ENCODE measurements at places on chromosomes 12 and 14.
A peak's percentile ranks its signal among the peaks of the same experiment; 100 is the strongest.

- no peak for DNase-seq
These were observed 147.4 kb upstream of the FOXN3 start for GRCh38 chr14:89564286-89564957.

DNA sequence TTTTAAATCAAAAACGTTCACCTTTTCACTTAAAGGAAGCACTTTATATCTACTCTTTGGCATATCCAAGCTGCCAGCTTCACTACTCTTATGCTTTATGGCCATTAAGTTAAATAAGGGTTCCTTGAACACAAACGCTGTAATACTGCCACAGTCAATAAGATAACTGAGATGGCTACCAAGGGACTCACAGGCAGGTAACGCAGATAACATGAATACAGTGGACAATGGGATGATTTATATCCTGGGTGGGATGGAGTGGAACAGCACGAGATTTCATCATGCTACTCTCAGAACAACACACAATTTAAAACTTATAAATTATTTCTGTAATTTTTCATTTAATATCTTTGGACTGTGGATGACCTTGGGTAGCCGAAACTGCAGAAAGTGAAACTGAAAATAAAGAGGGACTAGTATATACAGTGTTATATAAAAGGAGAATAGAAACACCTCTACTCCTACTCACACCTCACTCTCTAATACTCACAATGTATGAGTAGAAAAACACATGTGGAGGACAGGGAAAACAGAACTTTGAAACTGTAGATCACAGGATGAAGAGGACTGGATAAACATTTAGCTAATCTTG is 367.3 kb downstream of the C12orf50 start:
- DNase-seq, result no peak

GRCh38 chr12:4392223-4392742 is 12.8 kb upstream of the FGF23 start:
- peak; percentile 82 for DNase-seq

DNA sequence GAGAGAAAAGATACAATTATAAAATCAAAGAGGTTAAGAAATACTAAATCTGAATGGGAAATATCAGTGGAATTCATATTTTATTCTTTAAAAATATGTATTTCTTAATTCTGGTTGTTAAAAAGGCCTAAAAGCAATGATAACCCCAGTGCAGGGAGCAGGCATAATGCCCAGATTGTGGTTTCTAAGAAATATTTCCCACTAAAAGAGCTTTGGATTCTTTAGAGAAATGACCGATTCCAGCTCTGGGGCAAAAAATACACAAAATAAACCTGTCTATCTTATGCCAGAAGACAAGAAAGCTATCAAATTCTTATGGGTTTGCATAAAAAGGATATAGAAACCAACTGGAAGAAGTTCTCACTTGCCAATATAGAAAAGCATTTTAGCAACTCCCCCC is 71.6 kb downstream of the PDE6H start:
- DNase-seq, result no peak

DNA sequence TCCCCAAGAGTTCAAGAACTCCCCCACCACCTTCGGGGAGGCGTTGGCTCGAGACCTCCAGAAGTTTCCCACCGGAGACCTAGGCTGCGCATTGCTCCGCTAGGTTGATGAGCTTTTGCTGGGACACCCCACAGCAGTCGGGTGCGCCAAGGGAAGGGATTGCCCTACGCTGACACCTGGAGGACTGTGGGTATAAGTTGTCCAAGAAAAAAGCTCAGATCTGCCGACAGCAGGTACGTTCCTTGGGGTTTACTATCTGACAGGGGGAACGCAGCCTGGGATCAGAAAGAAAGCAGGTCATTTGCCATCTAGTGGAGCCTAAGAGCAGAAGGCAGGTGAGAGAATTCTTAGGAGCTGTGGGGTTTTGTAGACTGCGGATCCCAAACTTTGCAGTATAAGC is 98.8 kb downstream of the FRMD6 start:
- DNase-seq, result no peak

DNA sequence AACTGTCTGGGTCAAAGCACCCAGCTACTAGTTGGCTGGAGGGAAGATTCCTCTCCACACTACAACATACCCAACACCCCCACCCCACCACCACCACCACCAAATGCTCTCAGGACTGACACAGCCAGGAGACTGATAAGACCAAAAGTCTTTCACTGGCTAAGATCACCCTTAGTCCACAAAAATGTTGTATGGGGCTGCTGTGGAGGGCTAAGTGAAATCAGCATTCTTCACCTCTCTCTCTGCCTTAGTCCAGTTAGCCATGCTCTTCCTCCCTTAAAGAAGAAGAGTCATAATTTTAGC is 106.2 kb downstream of the NUAK1 start:
- DNase-seq, result no peak

- DNase-seq, result no peak
These were observed 25.3 kb downstream of the NUAK1 start for GRCh38 chr12:106113446-106113823.

DNA sequence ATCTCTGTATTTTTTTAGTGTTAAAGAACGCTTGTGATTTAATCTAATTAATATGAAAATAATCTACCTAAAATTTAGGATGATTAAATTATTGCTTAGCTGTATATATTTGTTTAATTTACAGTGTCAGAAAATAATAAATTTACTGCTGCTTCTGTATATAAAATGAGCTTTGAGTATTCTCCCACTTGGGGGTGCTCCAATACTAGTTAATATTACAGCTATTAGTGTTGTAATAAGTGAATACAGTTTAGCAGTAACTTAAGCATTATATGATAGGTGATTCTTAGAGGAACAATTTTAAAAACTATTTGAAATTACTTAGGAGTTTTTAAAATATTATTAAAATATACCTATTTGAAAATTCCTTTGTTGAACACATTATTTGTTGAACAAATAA is 62.2 kb downstream of the PAPOLA start:
- DNase-seq, result no peak

DNA sequence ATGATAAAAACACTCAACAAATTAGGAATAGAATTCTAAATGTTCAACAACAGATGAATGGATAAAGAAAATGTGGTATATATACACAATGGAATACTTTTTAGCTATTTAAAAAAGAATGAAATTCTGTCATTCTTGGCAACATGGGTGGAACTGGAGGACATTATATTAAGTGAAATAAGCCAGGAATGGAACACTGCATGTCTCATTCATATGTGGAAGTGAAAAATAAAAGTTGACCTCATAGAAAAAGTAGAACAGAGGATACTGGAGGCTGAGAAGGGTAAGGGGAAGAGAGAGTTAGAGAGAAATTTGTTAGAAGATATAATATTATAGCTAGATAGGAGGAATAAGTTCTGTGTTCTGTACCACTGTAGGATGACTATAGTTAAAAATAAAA is 35.8 kb upstream of the ZFP36L1 start:
- DNase-seq, result no peak

GRCh38 chr14:34792598-34792997 is 78.2 kb upstream of the CFL2 start:
- no peak for DNase-seq

DNA sequence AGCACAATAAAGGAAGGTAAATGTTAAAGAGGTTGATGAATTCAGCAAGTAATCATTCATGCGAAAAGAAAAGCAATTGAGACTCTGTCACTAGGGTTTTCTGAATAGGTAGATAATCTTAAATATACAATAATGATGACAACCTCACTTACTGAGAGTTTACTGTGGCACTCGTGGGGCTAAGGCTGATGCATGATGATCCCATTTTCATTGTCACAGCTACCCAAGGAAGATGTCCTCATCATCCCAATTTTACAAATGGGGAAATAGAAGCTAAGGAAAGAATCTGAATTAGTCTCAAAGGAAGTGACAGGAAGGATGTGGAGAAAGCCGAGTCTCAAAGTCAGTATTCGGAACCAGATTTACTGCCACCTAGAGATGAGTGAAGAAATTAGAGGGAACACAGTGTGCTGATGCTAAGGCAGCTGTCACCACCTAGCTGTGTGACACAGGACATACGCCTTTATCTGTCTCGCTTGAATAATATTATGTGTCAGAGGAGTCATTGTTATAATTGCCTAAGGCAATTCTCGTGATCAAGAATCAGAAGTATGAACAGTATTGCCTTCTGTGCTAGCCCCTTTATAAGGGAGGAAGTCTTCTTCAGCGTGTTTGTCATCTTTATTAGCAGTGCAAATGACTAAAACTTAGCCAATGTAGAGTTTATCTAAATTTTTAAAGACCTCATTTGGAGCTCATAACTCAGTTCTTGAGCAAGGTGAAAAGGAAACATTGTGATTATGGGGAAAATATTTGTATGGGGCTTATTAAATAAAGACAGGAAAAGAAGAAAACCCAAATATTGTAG is 63.2 kb downstream of the ERGIC2 start:
- DNase-seq, result peak; percentile 91

DNA sequence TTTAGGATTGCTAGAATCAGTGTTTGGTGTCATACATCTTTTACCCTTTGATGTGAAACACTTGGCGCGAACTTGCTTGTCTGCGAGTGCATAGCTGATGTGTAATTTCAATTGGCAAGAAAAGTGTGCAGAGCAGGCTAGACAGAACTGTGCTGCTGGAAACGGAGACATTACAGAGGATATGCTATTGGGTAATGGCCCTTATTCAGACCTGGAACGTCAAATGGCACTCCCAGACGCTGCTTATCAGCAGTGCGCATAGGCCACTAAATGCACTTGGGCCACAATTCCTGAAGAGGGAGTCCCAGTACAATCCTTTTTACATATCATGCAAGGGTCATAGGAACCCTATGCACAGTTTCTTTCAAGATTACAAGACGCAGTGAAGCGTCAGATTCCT is 15.7 kb upstream of the SLC10A1 start:
- no peak for DNase-seq

DNA sequence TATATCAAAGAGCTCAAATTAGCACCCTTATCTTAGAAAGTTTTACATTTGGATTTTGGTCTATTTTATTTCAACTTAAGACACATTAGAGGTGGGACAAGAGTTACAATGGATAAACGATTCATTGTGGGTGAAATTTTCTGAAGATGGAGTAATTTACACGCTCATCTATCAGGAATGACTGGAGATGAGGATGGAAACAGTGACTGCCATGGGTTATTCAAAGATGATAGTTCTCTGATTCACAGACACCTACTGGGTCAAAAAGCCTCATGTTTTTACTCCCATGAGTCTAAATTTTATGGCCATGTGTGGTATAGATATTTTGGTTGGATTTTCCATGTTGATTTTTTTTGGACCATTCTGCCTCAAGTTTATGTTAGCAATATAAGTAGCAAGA is 22.1 kb downstream of the SAMD4A start:
- no peak for DNase-seq

GRCh38 chr14:59328454-59328853 is 136.7 kb downstream of the GPR135 start:
- no peak for DNase-seq

DNA sequence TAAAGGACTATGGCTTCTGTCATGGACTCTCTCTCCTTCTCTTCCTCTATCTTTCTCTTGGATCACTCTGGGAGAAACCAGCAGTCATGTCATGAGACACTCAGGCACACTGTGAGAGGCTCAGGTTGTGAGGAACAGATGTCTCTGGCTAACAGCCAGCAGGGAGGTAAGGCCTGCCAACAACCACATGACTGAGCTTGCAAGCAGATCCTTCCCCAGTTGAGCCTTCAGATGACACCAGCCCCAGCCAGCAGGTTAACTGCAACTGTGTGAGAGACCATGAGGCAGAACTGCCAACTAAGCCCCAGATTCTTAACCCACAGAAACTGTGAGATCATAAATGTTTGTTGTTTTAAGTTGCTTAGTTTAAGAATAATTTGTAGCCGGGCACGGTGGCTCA is 90.6 kb downstream of the VCPKMT start:
- DNase-seq, result no peak

GRCh38 chr12:66168410-66168809 is 1.4 kb downstream of the TMBIM4 start:
- no peak for DNase-seq

DNA sequence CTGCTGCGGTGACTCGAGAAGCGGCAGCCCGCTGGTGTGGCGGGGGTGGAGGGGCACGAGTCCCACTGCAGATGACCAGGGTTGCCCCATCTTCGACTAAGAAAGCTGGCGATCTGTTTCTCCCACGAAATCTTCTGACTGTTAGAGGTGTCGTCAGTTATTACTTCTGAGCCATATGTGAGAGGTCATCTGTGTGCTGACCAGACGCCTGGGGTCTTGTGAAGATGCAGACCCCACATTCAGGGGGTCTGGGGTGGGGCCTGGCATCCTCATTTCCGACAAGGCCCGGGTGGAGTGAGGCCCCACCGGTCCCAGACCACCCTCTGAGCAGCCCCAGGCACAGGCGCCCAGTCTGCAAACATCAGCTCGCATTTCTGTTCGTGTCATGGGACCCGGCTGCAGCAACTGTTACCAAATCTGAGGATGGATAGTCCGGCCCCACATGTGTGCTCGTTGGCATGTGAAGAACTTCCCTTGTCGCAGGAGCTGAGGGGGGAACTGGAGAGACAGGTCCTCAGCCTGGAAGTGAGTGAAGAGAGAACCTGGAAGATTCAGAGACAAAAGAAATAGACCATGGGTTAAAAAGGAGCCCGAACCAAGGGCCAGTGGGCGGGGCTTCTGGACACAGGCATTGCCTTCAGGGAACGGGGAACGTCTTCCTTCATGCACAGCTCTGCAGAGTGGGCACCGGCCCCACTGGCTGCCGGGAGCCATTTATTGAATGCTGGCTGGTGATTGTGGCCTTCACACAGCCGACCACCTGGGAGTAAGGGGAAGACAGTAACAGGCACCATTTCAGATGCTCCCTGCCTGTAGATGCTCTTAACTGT is 135.2 kb downstream of the ADGRD1 start:
- DNase-seq, result no peak

DNA sequence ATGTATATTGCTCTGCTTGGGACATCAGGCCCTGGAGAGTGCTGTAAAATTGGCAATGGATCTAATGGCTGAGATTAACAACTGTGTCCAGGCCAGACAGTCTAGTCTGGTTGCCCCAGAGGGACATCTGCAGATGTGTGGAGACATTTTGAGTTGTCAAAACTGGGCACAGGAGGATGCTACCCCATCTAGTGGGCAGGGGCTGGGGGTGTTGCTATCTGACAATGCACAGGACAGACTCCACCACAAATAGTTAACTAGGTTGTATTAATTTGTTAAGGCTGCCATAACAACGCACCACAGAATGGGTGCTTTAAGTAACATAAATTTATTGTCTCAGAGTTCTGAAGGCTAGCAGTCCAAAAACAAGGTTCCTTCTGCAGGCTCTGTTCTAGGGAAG is 302.5 kb upstream of the AMIGO2 start:
- DNase-seq, result no peak

GRCh38 chr12:47888153-47888819 is 16.5 kb downstream of the VDR start:
- no peak for DNase-seq

GRCh38 chr14:58280954-58281787 is 17.2 kb upstream of the ARID4A start:
- DNase-seq, result peak; percentile 18

GRCh38 chr12:1500095-1500801 is 94.1 kb downstream of the FBXL14 start:
- DNase-seq, result no peak

DNA sequence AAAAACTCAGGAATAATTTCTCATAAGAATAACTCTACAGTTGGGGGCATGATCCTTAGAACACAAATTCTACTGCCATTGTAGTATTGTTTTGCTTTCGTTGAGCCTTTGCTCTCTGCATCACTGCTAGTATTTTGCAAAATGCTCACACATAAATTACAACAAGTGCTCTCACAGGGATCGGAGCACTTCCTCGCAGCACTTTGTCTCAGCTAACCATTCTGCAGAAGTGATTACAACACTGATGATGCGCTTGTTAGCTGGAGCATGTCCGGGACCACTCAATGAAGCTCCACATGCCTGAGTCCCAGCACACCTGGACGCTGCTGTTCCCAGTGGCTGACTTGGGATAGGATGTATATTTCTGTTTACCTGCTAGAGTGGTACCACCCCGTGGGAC is 31.6 kb downstream of the MOAP1 start:
- no peak for DNase-seq

GRCh38 chr14:100323121-100323941 is at the start of gene SLC25A47:
TSS of gene SLC25A47 (plus strand) at chr14:100323339. CDS start at chr14:100323415, 76 bp downstream.
- DNase-seq, result no peak
